Tongue (tissue), 3 donors: ENCODE measurements at places on chromosomes 6 and 20.

DNA sequence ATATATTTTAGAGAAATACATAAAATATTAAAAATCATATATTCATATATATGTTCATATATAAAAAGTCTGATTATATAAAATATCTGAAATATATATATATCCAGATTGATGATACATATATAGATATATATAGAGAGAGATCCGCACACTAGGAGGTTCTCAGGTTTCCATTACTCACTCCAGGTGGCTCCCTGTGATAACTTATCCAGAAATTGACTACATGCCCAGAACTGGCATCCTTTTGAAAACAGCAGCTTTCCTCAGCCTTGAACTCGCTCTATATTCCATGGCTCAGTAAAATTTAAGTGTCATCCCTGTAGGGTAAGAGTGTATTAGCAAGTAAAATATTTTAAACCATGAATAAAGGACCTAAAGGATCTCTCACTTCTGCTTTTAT is 206.8 kb downstream of the TINAG start:
- no peak for DNase-seq

- no peak for DNase-seq
Observed at GRCh38 chr6:37551867-37552266, 52.2 kb upstream of the CCDC167 start.

- DNase-seq = no peak
Observed at GRCh38 chr6:23213193-23213592, 643.8 kb downstream of the HDGFL1 start.

GRCh38 chr6:143449714-143450452 is 612 bp downstream of the ADAT2 start:
- peak; percentile 60 for DNase-seq

DNA sequence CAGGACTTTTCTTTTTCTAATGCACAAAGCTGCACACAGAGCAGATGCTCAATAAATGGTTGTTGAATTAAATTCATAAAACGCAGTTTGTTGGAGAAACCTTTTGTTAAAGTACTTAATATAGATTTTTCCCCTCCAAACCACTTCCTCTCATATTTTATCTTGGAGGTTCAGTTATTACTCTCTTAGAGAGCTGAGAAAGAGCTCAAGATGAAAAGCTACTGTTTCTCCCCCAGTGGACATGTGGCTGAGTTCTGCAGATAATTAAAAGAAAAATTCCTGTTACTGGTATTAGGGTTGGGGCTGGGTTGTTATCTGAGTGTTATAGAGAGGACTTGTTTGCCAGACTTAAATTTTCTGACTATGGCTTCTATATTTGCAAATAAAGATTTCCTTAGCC is 294.0 kb downstream of the TBC1D7 start:
- DNase-seq = no peak

- no peak for DNase-seq
Observed at GRCh38 chr6:4962905-4963304, 40.9 kb downstream of the RPP40 start.

GRCh38 chr6:121880831-121881230 is 445.4 kb downstream of the GJA1 start:
- peak; percentile 30 for DNase-seq

DNA sequence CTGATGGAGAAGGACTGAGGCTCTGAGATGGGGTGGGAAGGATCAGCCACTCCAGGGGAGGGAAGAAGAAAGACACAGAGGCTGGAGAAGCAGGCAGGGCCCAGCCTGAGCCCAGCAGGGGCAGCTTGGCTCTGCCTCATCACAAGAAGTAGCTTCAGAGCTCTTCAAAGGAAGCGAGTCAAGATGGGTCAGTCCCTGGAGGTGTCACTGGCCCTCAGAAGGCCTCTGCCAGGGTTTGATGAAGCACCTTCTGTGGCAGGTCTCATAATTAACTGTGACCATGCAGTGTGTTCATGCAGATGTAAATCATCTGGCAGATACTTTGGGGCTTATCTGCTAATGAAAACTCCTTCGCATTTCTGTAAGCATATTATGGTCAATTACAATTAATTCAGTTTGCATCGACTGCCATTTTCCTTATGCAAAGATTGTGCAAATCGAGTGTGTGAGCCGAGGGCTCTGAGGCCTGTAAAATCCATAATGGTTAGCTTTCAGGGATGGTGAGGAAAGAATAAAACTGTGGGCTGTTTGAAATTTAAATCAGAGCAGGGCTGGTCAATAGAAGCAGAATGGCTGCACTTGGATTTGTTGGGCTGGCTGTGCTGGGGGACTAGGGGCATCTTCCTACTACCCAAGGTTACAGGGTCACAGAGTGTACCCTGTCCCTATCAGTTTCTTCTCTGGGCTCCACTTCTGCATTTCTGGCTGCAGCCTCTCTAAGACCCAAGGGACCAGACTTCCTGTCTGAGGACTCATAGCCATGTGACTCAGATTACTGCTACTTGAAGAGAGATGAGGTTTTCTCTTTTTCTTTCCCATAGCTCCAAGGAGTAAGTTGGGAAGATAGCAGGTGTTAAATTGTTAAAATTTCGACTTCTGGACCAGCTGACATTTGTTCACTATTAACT is 376.6 kb downstream of the DHX35 start:
- DNase-seq = no peak

DNA sequence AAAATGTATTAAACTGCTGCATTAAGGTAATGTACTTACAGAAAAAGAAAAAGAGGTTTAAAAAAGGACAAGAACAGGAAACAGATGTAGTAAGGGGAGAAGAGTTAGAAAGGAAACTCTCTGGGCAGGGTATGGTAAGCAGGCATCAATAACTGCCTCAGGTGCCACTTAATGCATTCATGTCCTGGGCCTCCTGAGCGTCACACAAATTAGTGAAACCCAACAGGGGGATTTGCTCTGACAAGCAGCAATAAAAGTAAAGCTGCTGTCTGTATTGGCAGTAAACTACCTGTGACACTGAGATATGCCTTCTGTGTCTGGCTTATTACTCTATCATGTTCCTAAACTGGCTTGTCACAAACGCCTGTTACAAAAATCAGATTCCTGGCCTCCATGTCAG is 1.5 kb upstream of the EFHC1 start:
- DNase-seq = no peak

DNA sequence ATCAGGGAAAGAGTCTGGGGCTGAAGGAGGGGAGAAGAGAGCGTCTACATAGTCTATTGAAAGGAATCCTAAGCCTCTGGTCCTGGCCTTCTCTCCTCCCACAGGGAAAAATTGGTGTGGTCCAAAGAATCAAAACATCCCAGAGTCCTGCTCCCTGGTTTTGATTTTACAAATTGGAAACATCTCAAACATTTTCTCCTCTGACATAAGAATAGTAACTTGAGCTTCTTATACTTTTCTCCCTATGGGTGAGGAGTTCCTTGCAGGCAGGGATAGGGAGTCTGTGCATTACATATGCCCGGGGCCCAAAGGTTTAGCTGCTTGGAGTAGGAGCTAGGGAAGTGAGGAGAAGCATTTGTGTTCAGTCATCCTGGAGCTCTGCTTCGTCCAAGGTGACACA is 120.0 kb upstream of the GGTLC1 start:
- no peak for DNase-seq

DNA sequence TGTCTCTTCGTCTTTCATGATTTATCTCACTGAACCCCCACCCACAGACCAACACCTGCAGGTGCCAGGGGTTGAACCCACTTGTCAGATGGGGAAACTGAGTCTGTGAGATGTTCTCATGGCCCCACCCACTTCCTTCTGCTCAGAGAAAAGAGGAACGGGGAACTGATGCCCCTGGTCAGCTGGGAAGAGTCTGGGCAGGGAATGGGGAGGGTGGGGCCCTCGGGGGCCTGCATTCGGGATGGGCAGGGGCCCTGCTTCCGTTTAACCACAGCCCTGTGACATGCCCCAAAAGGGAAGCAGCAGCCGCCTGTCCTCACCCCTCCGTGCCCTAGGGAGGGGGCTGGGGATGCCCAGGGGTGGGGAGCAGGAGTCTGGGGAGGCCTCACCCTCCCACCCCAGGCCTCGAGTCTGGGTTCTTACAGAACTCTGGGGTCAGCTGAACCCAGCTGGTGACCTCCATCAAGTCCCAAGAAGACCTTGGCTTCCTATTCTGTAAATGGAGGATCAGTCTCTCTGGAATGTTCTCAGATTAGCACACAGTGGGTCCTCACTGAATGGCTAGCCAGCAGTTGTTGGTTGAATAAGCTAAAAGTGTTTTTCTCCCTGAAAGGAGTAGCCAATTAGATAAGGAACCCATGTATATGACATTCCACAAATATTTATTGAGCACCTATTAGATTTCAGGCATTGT is 81.5 kb downstream of the CEBPB start:
- no peak for DNase-seq

- DNase-seq = no peak
Observed at GRCh38 chr6:67064323-67064722, 1357.3 kb upstream of the EYS start.

GRCh38 chr6:40328386-40328985 is 258.7 kb downstream of the LRFN2 start:
- peak; percentile 36 for DNase-seq

DNA sequence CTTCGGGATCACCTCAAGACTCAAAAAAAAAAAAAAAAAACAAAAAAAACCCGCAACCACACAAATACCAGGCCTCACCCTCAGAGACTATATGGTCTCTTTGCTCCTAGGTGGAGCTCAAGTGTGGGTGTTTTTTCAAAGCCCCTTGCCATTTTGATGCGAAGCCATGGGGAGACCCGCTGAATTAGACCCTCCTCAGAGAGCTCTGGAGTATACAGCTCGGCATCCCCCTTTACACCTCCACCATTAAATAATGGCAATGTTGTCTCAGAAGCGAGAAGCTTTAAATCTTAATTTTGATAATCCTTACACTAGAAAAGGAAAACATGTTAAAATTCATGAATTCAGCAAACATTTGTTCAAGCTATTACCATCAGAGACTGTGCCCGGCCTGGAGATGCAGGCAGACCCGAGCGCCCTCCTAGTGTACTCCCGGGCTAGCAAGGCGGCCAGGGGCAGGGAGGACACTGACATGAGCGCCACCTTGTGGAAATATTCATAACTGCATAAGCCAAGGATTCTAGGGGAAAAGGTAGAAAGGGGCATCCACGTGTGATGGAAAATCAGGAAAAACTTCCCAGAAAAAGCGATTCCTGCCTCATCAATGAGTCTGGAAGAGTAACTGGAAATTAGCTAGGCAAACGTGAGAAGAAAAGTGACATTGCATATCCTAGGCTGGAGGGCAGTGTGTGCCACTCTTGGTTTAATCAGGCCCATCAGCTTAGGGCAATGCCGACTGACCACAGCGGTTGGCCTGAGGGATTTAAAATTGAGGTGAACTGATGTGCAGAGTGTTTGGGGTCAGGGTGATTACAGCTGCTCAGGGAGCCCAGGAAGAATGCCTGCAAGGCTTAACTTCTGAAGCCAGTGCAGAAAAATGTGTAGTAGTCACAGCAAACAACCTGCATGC is 72.5 kb downstream of the B3GAT2 start:
- peak; percentile 80 for DNase-seq

DNA sequence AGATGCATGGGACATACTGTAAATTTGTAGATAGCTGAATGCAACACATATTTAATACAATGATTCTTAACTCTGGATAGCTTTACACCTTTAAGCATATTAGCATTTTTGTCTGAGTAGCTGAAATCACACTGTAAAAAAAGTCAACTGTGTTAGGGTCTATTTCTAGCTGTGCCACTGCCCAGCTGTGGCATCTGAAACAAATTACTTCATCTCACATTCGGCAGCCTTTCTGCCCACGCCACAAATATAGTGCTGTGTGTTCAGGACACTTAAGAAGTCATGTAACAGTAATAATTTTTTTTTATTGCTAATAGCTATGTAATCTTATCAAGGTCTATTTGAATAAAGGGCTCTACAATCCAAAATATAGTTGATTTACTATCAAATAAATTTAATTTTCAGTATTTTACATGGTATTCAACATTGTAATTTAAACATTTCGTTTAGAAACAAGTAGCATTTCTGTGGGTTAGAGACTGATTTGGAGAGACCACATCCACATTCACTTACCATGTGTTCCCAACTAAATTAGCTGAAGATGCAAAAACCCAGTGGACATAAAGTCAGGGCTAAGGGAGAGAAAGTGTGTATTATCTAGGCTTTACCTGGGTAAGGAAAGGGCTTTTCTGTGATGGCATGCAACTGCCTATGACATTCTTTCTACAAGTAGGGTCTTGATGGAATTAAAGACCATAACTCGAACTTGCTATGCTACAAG is 276.7 kb downstream of the PLCB1 start:
- no peak for DNase-seq

DNA sequence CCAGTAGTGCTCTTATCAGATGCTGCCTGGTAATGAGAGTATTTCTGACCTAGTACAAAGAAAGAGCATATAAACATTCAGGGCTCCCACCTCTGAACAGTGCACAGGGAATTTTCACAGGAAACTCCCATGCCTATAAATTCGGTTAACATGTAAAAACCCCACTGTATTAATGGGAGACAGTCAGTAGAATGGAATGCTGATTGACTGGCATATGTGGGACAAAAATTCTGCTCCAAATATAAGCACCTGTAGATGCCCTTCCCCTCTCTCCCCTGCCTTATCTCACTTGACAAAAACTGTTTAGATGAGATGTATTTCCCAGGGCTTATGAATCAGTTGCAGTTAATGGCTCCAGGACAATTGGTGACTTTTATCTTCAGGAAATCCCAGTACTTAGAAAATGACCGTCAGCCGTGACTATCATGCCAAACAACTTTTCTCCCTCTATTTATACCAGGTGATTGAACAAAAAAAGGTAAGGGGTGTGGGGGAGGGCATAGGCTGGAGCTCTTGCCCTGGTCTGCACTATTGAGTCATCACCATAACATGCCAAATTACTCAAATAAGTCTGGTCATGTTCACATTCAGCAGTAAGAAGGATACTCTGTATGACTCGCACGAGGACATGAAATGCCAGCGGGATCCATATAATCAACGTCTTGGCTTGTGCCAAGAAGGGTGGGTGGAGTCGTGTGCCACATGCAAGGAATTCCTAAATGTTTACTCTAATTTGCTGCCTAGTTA is 176.4 kb upstream of the BMP2 start:
- DNase-seq = peak; percentile 69

- no peak for DNase-seq
Observed at GRCh38 chr6:136445063-136445462, 105.2 kb downstream of the MAP7 start.

DNA sequence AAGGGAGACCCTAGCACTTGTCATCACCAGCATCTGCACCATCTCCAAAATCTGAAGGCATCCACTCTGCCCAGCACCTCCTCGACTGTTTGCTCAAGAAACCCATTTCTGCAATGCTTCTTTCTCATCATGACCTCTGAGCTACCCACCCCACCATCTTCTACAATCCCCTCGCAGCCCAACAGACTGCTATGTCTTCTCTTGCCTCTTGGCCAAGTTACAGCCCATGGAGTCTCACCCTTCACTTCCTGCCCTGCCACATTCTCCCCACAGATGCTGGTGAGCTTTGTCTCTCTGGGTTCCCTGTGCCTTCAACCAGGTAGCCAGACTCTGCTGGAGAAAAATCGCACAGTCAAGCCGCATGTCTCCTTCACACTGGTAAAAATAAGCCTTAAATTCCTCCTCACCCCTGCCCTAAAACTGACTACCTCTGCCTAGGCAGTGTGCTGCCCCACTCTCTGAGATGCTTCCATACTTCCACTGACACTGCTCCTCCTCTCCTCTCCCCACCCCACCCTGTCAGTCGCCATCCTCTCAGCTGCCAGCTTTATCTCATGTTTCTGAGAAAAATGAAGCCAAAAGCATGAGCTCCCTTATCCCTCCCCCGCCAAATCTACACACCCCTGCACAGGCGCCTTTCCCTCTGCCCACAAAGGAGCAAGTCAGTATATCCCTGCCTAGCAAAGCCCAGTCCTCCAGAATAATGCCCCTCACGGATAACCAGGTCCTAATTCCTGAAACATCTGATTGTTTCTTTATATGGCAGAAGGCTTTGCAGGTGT is 2.3 kb upstream of the TXNDC5 start:
- DNase-seq = peak; percentile 31

GRCh38 chr20:24968278-24968800 is 19.3 kb downstream of the CST7 start:
- DNase-seq = no peak

GRCh38 chr20:48489046-48489463 is 338.7 kb downstream of the PREX1 start:
- DNase-seq = no peak
